ENCODE measurements at places on chromosomes 1 and 21.
A peak's percentile ranks its signal among the peaks of the same experiment; 100 is the strongest.

GRCh38 chr1:178344513-178345091 lies 152.2 kb downstream of the CLEC20A start:
- DNase-seq = peak; percentile 94

- no peak for DNase-seq
Observed at GRCh38 chr1:232383455-232384123, 246.3 kb downstream of the SIPA1L2 start.

- no peak for DNase-seq
Observed at GRCh38 chr1:116226017-116226416, 114.8 kb downstream of the MAB21L3 start.

GRCh38 chr1:75768016-75768415 lies 18.0 kb upstream of the RABGGTB start:
- DNase-seq = no peak

GRCh38 chr1:214993419-214993818 lies 89.1 kb upstream of the KCNK2 start:
- DNase-seq = no peak

- DNase-seq = no peak
Observed at GRCh38 chr1:198253259-198253658, 96.5 kb downstream of the NEK7 start.

GRCh38 chr21:33878824-33879223 lies 36.8 kb downstream of the ATP5PO start:
- no peak for DNase-seq

- DNase-seq = no peak
Observed at GRCh38 chr1:59428828-59429227, 131.9 kb downstream of the FGGY start.

DNA sequence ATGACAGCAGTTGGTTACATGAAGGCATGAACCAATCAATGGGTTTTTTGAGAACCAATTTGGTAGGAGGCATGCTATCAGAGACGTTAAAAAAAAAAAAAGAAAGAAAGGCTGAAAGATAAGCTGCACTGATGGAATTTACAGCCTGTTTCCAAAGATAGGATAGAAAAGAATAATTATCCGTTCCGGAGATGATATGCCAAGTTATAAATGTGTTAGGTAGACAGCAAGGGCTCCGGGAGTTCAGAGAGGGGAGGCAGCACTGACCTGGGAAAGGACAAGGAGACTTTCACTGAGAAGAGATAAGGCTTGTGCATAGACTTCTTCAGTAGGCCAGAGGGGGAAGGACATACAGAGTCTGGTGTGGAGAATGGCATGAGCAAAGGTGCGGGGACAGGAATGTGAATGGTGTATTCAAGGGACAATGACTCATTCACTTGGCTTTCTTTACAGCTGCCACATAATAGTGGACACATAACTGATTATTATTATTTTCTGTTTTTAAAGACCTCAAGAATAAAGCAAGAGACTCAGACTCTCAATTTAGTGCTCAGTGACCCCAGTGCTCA lies 24.8 kb upstream of the ACBD6 start:
- no peak for DNase-seq

DNA sequence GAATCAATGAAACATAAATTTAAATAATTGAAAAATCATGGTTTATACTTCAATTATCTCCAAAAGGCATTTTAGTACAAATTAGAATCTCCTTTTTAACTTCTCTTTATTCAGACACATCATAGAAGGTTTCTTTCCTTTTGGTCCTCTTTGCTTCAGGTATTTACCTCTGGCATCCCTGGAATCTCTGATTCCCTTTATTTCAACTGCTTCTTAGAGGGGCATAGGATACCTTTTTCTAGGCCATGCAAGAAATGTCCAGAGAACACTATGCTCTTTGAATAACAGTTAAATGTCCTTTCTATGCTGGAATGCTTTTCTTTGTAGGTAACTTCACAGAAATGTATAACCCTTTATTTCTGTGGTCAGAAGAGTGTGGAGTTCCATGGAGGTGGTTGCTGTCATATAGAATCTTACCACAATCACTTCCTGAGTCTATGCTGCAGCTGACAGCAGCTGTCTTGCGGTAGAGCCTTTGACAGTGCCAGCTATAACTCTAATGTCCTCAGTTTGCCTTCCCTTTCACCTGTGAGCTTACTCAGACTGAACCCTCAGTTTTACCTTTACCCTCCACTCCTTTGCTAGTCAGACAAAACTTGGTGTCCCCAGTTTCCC lies 8.6 kb downstream of the LAMC2 start:
- no peak for DNase-seq

GRCh38 chr1:220700556-220701179 lies 10.5 kb downstream of the C1orf115 start:
- no peak for DNase-seq

DNA sequence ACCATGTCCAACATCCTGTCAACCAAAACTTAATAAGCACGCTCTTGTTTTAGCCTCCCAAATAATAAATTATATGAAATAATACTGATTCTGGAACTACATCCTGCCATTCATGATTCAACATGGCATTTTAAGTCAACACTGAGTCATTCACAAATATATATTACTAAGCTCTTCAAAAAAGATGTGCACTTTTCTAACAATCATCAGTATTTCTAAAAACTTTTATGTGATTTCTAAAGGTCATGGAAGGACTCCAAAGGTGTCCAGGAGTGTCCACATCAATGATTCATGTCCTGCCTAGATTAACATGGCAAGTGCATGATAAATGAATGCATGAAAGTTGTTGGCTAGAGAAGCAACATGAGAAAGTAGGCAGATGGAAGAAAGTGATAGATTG lies 51.6 kb downstream of the NEGR1 start:
- DNase-seq = no peak

DNA sequence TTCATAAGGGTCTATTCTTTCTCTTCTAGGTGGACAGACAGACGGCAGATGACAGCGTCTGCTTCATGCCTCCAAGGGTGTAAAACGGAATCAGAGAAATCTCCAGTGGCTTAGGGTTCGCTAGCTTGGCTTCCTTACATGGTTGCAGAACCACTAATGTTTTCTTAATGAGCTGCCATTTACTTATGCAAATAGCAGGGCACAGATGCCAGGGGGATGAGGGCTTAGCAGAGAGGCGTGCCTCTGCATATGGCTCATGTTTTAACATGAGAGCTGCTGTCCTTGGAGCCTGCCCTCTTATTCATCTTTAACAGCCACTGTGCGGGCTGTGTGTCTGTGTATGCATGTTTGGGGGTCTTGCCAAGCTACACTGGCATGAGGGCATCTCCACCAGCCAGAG lies 119.6 kb downstream of the IER5 start:
- DNase-seq = no peak

DNA sequence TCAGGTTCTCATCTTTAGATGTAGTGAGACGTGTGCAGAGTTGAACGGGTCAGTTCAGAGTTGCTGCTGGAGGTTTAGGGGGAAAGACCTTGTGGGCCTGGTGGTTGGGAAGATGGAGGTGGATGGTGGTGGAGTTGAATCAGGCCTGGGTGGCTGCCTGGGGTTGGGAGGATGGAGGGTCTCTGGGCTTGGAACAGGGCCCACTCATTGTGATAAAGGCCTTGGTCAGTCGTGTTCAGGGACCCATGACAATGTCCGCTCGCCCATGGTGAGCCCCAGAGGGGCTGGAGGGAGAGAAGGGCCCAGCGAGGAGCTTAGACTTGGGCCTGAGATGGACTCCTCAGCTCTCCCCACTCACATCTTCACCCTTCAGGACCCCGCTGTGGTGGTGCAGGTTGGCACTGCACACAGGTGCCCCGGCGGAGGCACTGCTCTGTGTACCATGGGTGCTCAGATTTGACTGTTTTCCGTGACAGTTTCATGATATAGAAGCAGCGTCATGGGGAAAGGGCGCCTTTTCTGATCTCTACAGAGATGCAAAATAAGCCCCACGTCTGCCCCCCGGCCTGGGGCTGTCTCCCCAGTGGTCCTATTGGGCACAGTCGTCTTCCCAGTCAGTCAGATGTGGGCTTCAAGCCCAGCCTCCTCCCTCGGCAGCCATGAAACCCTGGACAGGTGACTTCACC lies 39.2 kb downstream of the DISP3 start:
- no peak for DNase-seq

- DNase-seq = no peak
Observed at GRCh38 chr1:186564582-186564981, 103.7 kb upstream of the PDC start.

DNA sequence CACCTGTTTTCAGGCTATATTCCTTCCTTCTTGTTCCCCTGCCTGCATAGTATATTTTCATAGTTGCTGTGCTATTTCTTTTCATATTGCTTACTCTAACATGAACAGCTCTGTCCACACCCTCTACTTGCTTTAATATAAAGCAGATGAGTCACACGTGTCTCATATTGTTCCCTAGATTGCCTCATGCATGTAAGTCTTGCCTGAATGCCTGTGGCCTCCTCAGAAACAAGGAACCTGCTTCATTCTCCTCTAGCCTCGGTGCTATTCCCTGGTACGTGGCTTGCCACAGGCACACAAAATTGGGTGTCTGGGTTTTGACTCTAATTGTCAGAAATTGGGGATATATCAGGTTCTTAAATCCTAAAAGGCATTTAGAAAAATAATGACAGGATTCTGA lies 16.5 kb upstream of the PKP1 start:
- DNase-seq = peak; percentile 87

DNA sequence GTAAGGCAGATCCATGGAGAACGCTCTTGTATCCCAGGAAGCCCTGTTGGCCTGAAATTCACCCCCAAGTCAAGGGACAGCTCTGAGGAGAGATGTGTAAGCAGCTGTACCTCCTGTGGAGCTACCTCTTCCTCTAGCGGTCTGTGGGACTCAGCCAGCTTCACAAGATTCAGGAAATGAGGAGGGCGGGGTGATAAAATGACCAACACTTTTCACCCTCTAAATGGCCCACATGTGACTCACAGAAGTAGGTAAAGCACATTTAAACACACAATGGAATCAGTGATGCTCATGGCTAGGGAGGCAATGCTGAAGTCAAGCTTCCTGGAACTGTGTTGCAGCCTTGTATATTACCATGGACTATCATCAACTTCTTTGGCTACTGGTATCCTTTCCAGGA lies at the start of gene SH2D1B:
TSS of gene SH2D1B (minus strand) at position 135 of the 400 bp plus-strand sequence. CDS start at position 15, 120 bp downstream.
- DNase-seq = no peak

DNA sequence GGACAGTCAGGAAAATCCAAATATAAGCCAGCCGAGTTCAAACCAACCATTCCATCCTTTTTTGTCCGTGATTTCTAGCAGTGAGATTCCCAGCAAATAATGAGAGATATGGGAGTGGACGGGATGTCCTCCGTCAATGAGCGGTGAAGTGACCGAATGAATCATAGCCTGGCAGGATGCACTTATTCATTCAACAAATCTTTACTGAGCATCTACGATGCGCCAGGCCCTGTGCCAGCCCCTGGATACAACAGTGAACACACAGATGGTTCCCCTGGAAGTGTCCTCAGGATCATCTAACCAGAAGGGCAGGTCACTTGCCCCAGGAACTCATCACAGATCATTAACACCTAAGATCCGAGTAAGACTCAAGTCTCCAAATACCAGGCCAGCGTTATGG lies 8.2 kb upstream of the PLEKHA6 start:
- no peak for DNase-seq

- DNase-seq = no peak
Observed at GRCh38 chr1:75630998-75631397, 20.1 kb upstream of the SLC44A5 start.

DNA sequence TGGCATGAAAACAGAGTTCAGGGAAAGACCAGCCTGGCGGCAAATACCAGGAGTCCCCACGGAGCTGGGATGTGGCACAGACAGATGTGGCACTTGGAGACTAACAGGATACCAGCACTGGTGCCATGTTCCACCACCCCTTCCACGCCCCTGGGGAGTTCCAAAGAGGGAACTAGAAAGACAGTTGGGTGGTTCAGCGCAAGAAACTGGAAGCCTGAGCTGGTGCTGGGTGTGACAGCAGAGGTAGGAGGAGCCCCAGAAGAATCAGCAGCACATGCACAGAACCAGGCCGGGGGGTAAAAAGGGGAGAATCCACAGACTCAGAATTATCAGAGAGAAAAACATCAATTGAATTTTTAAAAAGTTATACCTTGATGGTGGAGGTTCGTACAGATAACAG lies 22.4 kb downstream of the DDX20 start:
- DNase-seq = no peak

DNA sequence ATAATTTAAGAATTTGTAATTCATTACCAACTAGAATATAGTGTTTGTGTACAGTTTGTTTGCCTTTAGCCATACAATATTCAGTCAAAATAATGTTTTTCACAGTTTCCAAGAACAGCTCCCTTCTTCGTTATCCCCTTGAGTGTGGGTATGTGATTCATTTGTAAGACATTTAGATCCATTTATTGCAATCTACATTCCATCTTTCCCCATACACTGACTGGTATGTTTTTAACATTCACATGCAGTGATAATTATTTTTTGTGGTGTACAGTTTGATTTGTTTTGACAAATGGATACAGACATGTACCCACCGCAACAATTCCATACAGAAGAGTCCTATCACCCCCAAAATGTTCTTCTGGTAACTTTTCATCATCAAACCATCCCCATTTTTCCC lies 589.1 kb upstream of the ADAMTS5 start:
- DNase-seq = no peak

DNA sequence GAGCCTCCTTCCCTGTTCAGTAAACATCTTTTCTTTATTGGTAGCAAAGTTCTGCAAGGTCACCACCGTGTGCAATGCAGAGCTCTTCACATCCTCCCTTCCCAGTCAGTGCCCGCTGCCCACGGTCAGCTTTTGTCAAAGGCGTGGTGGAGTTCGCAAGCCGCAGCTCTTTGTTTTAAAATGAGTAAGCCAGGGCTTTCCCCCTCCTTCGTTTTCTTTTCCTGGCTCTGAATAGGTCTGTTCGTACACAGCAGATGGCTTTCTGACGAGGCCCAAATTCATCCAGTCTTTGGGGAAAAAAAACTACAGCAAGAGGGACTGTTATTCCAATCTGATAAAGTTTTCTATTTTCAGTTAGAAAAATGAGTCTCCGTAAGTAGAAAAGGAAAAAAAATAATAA lies 153.2 kb downstream of the LRIG2 start:
- no peak for DNase-seq

DNA sequence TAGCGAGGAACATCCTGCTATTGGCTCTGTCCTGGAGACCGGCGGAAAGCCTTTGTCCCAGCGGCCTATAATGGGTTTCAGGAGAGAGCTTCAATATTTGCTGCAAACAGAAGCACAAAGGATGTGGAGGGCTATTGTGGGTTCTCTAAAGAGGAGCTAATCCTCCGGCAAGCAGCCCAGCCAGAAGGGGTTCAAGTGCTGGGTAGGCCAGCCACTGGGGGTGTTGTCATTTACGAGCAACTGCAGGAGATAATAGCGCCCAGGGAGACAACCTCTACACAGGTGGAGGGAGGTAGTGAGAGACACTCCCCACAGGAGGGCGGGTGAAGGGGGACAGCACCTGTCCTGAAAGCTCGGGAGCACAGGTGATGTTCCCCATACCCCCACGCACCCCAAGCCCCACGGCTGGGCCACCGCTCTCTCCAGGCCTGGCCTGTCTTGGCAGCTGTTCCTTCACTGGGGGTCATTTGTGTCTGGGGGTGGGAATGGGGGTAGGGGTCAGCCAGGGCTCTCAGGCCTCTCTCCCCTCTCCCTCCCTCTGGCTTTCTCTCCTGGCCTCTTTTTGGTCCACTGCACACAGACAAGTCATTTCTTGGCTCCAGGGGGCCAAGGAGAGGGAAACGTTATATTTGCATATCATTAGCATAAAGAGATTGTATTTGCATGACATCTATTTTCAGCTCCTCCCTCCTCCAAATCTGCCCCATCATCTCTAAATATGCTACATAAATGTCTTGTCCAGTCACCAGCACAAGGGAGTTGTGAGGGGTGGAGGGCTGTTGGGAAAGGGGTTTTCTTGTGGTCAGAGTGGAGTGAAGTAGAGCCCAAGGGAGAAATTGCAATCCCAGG lies 22.0 kb upstream of the SLC26A9 start:
- no peak for DNase-seq
